ENCODE measurements at places on chromosomes 3 and 15. TPM values are rescaled to one million over a fixed set of nuclear protein-coding genes. Genes with fewer than 3 reads are reported as not detected.

UPK1B gene
- total RNA-seq: not detected

IQCH gene
- 1.9 TPM for total RNA-seq

- H3K36me3 ChIP-seq: peaks cover 23% of the 10 kb centered on the region
- DNase-seq: no peak
- no peak overlapping the region for H3K27ac ChIP-seq
- H3K4me1 ChIP-seq: peaks cover 9% of the 10 kb centered on the region
These were observed 74.7 kb downstream of the NPTN start for GRCh38 chr15:73558529-73558928.

- peaks cover 1% of the 10 kb centered on the region for H3K36me3 ChIP-seq
- no peak overlapping the region for H3K4me3 ChIP-seq
- peaks cover 97% of the 10 kb centered on the region for H3K27me3 ChIP-seq
- peak; percentile 81 for DNase-seq
- H3K27ac ChIP-seq: peak overlapping the region; percentile 24
- H3K4me1 ChIP-seq: peaks cover 2% of the 10 kb centered on the region
These were observed 216.4 kb downstream of the MEIS2 start for GRCh38 chr15:36883713-36884517.

Data from activated CD8-positive, alpha-beta memory T cell treated with anti-CD3 and anti-CD28 coated beads, Interleukin-2, amount 10 ng/mL, durations not matched to agents 7 days and 5 days (primary cell).